ENCODE measurements at places on chromosomes 3 and 15. TPM values are rescaled to one million over a fixed set of nuclear protein-coding genes. Genes with fewer than 3 reads are reported as not detected.

DNA sequence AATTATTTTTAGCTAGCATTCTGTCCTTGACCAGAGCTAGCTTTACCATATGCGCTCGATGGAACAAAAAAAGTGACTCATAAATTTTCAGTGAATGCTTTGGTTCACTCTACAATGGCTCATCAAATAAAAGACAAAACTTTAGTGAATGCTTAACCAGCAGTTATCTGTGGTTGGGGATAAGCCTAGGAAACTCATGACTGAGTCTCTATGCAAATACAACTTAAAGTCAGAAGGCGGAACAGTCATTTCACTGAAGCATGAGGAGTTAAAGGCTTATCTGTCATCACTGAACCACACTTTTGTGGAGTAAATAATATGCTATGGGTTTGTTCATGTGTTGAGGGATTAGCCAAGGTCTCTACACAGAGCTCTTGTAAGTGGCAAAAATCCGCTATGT lies 308.4 kb downstream of the SQOR start:
- DNase-seq = no peak

The GOLGA8Q gene
- 0.86 TPM for polyA plus RNA-seq

DNA sequence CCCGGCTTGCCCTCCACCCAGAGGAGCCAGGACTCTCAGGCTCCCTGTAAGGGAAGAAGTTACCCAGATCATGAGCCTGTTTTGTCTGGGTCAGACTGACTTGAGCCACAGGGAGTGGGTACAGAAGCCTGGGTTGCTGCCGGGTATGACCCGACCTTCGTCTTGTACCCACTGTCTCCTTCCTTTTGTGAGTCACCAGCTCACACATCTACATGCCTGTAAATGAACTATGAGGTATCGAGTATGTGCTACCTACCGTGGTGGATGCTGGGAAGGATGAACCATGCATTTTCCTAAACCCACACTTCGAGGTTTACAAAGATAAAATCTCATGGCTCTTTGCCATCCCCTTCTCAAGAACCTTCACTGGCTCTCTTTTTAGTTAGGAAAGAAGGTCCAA lies 56.9 kb downstream of the CACNA1D start:
- no peak for DNase-seq

DNA sequence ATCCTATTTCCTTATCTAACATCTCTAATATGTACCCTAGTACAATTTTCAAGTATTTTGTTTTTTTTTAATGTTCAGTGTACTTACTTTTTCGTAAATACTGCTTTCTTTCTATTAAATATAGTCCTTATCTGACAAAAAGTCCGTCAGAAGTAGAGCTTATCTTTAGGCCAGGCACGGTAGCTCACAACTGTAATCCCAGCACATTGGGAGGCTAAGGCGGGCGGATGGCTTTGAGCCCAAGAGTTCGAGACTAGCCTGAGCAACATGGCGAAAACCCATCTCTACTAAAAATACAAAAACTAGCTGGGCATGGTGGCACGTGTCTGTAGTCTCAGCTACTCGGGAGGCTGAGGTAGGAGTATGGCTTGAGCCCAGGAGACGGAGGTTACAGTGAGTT lies 41.1 kb downstream of the USP3 start:
- DNase-seq = no peak

GRCh38 chr3:39783680-39784079 lies 25.7 kb upstream of the MYRIP start:
- DNase-seq = no peak

The TMEM207 gene
- polyA plus RNA-seq = 19.5 TPM

GRCh38 chr15:100690795-100691158 lies 88.4 kb downstream of the ASB7 start:
- no peak for DNase-seq

DNA sequence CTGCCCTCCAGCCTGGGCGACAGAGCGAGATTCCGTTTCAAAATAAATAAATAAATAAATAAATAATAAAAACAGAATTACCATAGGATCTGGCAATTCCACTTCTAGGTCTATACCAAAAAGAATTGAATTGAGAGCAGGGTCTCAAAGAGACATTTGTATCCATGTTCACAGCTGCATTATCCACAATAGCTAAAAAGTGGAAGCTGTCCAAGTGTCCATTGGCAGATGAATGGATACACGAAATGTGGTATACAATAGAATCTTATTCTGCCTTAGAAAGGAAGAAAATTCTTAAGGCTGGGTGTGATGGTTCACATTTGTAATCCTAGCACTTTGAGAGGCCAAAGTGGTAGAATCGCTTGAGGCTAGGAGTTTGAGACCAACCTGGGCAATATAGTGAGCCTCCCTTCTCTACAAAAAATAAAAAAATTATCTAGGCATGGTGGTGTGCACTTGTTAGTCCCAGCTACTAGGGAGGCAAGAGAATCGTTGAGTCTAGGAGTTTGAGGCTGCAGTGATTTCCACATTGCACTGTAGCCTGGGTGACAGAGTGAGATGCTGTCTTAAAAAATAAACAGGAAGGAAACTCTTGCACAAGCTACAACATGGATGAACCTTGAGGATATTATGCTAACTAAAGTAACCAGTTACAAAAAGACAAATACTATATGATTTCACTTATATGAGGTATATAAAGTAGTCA lies 24.2 kb downstream of the PFKFB4 start:
- no peak for DNase-seq

The LRTM1 gene
- polyA plus RNA-seq = not detected

GRCh38 chr15:70244978-70245542 lies 147.3 kb upstream of the TLE3 start:
- no peak for DNase-seq

- no peak for DNase-seq
These were observed 26.8 kb downstream of the SERPINI1 start for GRCh38 chr3:167762296-167762695.

DNA sequence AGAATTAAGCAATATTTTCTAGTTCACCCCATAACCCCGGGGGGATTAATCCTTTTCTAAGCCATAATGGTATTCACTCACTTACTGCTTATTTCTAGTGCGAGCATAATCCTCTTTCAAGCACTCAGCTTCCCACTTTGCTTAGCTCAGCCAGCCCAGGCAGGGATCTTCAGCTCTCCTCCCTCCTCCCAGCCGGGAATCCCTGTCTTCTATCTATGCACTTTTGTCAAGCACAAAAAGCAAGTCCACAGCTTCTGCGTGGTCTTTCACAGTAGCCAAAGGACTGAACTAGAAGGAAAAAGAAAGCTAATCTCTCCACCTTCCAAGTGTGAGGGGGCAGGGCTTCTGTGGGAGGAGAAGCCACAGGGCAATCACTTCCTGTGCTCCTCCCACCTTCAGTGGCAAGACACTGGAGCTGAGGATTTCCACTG lies 62.8 kb downstream of the PEX5L start:
- no peak for DNase-seq

- DNase-seq = no peak
These were observed 12.4 kb downstream of the WDR5B start for GRCh38 chr3:122403489-122403888.

The NR1D2 gene
- polyA plus RNA-seq = 51.7 TPM

The IL5RA gene
- polyA plus RNA-seq = 0.57 TPM

The TLR9 gene
- 0.23 TPM for polyA plus RNA-seq

GRCh38 chr3:25665315-25666280 lies 891 bp upstream of the TOP2B start:
- no peak for DNase-seq

DNA sequence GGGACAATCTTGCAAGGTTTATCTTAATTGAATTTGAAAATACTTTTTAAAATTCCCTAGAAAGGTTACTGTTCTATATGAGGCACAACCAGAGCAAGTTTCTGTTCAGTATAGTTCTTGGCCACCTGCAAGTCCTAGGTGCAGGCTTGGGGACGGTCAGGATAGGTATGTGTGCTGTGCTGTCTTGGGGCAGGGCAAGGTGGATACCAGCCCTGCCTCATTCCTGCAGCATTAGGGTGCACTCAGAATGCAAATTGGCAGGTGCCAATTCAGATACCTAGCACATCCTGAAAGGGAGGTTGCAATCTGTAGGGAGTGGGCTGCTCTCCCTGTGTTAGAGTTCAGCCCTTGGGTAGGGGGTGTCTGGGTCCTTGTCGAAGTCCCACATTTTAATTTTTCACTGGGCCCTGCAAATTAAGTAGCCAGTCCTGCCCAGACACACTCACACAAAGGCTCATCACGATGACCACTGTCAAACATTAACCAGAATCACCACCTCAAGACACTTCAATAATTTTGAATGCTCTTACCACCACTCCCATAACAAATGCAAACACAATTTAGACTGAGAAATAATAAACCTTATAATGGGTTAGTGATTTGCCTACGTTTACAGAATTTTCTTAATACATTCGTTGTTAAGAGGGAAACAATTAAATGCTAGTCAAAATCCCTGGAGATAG lies 838.0 kb upstream of the NR2F2 start:
- DNase-seq = no peak

DNA sequence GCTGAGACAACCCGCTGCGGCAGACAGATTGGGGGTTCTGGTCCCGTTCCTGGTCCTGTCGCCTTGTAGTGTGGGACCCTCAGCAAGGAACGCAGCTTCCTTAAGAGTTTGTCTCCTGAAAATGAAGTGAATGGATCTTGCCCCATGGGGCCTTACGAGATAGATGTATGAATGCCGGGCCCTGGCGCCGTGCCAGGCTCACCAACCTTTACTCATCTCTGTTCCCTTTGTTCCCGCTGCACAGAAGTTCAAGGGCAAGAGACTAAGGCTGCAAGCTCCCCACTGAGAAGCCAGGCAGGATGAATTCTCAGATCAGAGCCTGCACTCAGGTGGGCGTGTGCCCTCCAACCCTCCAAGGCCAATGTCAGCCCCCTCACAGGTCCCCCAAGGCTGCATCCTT lies 162.7 kb upstream of the IQSEC1 start:
- DNase-seq = no peak

The NMD3 gene
- 63.4 TPM for polyA plus RNA-seq

DNA sequence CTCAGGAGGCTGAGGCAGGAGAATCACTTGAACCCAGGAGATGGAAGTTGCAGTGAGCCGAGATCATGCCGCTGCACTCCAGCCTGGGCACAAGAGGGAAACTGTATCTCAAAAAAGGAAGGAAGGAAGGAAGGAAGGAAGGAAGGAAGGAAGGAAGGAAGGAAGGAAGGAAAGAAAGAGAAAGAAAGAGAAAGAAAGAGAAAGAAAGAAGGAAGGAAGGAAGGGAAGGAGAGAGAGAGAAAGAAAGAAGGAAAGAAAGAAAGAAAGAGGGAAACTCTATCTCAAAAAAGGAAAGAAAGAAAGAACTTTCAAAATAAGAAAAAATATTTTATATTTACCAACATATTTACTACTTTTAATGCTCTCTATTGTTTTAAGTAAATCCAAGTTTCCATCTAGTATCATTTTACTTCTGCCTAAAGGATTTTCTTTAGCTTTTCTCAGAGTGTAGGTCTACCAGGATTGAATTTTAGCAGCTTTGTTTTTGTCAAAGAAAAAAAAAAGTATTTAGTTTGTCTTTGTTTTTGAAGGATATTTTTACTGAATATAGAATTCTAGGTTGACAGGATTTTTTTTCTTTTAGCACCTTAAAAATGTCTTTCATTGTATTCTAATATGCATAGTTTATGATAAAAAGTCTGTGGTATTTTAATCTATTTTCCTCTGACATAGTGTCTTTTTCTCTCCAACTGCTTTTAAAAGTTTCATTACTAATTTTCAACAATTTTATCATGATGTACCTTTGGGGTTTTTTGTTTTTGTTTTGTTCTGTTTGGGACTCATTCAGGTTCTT lies 47.2 kb upstream of the CORO2B start:
- DNase-seq = no peak

The ECT2 gene
- polyA plus RNA-seq = 33.7 TPM

DNA sequence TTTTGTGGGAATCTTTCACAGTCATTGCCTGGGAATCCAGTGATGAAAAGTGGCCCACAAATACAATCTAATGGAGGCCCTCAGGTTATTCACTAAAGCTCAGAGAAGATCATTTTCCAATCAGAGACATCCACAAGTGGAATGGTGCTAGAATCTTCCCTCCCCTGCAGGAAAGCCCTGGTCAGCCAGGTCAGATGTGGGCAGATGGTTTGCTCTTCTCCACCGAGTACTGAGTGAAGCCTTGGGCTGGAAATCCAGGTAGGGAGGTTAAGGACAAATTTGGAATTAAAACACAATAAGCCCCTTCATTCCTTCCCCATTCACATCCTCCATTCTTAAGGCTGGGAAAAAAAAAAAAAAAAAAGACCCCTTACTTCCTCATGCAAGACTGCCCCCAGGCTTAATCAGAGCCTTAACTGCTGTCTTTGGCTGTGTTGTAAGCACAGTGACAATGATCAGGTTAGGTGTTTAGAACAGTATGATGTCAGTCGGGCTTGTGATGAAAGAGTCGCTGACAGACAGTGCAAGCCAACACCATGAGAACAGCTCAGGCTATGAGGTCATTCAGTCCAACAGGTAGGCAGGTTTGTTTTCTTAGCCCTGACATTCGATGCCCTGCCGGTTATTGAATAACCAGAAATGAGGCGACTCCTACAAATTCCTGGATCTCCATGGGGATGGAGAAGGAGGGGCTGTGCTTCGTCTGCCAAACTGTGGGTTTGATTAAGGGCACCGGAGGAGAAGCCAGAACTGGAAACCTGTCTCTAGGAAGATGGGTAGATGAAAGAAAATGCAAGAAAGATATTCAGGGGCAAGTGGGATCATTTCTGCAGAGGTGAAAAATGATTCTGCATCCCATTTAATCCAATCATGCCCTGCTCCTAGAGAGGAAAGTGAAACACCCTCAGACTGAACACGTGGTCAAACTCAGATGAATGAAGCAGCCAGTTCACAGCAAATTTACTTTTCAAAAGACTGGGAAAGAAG lies 23.5 kb upstream of the HES1 start:
- peak; percentile 92 for DNase-seq

DNA sequence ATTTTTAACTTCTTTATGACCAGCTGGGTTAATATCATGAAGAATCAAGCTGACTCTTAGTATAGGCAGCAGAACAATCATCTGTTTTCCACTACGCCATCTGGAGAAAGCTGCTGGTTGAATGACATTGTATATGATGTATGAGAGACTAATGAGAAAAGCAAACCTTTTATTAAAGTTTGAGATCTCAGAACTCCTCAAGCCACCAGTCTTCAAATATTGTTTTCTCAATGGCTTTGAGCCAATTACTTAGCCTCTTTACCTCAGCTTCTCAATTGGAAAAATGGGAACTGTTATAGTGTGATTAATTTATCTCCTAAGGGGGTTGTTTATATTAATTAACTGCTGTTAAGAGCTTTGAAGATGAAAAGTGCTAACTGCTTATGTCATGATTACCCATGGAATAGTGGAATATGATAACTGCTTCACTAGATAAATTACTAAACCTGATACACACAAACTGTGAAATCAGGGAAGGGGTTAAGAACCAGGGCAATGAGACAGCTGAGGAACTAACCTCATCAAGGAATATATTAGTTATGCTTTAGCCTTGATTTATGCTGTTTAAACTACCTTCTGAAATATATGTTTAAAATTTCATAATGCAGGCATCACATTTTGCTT lies 330.1 kb downstream of the SOX2 start:
- DNase-seq = no peak

GRCh38 chr15:29611057-29611456 lies 211.2 kb downstream of the TJP1 start:
- DNase-seq = no peak

- no peak for DNase-seq
These were observed 65.4 kb upstream of the PEX5L start for GRCh38 chr3:180102134-180102533.

- DNase-seq = no peak
These were observed 22.8 kb downstream of the STOML1 start for GRCh38 chr15:73969151-73969759.

- DNase-seq = no peak
These were observed 26.6 kb downstream of the ILDR1 start for GRCh38 chr3:121995161-121996137.
